ENCODE measurements at places on chromosomes 5 and 9.

DNA sequence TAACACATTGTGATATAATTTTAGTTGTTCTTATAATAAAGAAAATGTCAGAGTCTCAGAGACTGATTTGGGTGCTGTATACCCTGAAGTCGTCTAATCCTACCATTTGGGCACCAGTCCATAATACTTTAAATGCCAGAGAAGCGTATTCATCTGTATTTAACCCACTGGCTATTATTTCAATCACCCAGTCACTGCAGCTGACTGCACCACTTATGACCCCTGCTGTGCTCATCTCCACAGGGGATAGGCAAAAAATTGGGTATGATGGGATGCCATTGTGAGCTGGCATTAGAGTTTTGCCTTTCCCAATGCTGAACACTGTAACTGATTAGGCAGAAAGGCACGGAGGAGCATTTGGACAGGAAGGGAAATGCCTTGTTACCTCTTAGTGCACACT, 599.7 kb downstream of the CAAP1 start:
- DNase-seq, result no peak

GRCh38 chr5:140602147-140602546, 30.8 kb downstream of the CD14 start:
- DNase-seq, result no peak

DNA sequence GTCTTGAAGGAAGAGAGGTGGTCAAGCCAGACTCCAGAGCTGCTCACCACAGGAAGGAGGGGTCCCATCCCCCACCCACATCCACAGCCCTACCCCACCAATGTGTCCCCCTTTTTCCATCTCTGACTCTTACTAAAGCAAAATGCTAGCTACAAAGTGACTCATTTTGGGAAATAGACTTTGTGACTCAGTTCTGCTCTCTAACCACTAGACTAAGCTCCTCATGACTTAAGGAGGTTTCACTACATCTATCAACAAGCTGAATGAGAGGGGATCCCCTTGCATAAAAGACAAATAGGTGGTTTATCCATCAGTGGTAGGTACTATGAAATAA, 35.1 kb upstream of the ADRB2 start:
- DNase-seq, result no peak

- no peak for DNase-seq
These were observed 15.7 kb downstream of the FER start for GRCh38 chr5:108763222-108763916.

GRCh38 chr9:32783168-32783891, at the start of gene TMEM215:
Gene TMEM215, plus strand, starts transcription at chr9:32783540. Its CDS starts 644 bp downstream, at chr9:32784184.
- DNase-seq, result no peak

DNA sequence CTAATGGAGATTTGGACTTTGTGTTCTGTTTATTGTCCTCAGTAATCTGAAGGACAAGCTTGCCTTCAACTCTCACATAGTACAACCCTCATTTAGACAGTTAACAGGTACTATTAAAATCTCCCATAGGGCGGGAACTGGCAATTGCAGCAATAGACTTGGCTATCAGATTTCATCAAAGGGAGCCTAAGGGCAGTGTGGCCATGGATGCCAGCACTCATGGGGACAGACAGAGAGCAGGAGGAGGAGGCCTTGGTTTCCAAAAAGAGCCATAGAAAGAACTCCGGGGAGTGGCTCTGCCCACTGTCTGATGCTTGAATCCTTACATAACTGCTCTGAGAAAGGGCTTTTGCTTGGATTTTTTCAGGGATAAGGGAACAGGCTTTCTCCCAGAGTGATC, 6.8 kb downstream of the SLC36A1 start:
- no peak for DNase-seq

- no peak for DNase-seq
These were observed 283.4 kb upstream of the GRAMD2B start for GRCh38 chr5:126139773-126140172.

- no peak for DNase-seq
These were observed 85.3 kb upstream of the ADRB2 start for GRCh38 chr5:148740966-148741742.

DNA sequence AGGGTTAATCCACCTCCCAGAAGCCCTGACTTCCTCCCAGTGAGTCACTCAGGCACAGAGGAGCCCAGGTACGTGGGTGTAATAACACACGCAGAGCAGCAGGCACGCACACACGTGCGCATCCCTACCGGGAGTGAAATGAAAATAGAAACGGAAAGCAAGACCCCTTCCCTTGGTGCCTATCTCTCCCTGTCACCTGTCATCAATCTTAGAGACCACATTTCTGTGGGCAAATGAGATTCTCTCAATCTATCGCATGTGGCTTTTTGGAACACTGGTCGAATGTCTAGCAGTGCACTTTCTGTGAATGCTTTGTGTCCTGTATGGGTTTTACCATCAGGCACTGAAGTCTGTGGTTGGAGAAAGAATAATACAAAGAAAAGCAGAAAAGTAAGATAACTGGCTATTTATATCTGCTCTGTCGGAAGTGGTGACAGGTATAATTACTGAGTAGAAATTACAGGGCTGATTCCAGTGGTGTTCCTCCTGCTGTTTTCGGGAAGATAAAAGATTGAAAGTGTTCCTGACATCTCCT, 137.7 kb upstream of the GRIA1 start:
- DNase-seq, result peak; percentile 22

DNA sequence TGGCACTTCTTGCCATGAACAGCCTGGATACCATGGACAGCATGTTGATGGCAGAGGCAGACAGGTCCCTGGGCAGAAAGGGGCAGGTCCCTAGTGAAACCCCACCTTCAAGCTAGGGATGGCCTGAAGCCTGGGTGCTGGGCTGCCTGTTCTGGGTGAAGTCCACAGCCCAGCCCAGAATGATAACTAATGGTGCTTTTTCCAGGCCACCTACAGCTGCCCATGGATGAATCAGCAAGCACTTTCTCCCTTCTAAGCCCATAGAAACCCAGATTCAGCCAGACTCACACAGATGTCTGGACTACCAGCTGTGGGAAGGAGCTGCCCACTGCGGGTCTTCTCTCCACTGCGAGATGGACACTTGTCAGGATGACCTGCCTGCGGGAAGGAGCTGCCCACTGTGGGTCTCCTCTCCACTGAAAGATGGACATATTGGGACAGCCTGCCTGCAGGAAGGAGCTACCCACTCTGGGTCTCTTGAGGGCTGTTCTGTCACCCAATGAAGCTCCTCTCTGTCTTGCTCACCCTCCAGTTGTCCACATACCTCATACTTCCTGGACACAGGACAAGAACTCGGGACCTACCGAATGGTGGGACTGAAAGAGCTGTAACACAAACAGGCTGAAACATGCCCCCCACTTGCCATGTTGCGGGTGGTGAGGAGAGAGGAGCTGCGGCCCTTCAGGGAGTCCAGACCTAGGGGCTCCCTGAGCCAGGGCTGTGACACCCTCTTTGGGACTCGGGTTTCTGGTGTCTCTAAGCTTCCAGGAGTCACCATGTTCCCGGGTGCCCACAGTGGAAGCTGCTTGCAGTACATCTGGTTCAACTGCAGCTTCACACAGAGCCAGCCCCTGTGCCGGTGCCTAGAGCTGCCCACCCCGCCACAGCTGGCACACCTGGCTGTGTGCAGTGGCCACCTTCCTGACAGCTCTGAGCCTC, 60.7 kb upstream of the SYNPO start:
- no peak for DNase-seq

GRCh38 chr5:3656803-3657202, 61.2 kb downstream of the IRX1 start:
- no peak for DNase-seq

DNA sequence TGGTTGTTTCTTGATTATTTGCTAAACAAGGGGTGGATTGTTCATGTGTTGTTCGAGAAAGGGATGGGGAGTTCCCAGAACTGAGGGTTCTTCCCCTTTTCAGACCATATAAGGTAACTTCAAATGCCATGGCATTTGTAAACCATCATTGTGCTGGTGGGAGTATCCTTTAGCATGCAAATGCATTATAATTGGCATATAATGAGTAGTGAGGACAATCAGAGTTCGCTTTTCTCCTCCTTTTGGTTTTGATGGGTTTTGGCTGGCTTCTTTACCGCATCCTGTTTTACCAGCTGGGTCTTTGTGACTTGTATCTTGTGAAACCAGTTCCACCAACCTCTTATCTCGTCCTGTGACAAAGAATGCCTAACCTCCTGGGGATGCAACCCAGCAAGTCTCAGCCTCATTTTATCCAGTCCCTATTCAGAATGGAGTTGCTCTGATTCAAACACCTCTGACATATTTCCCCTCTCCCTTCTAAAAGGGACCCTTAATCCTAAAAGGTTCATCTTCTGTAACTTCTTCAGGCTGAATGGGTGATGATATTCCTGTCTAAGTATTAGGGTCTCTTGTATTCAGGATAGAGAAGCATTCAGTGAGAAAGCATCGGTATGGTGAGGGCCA, 8.7 kb upstream of the FBN2 start:
- no peak for DNase-seq

All from NCI-H1417 treated with DMSO at 0.1 percent for 48 hours (cell line).